ENCODE measurements at places on chromosomes 11 and 22.

- DNase-seq, result no peak
Observed at GRCh38 chr11:34558211-34558610, 44.6 kb upstream of the ELF5 start.

- no peak for DNase-seq
Observed at GRCh38 chr11:65096926-65097325, 912 bp downstream of the VPS51 start.

DNA sequence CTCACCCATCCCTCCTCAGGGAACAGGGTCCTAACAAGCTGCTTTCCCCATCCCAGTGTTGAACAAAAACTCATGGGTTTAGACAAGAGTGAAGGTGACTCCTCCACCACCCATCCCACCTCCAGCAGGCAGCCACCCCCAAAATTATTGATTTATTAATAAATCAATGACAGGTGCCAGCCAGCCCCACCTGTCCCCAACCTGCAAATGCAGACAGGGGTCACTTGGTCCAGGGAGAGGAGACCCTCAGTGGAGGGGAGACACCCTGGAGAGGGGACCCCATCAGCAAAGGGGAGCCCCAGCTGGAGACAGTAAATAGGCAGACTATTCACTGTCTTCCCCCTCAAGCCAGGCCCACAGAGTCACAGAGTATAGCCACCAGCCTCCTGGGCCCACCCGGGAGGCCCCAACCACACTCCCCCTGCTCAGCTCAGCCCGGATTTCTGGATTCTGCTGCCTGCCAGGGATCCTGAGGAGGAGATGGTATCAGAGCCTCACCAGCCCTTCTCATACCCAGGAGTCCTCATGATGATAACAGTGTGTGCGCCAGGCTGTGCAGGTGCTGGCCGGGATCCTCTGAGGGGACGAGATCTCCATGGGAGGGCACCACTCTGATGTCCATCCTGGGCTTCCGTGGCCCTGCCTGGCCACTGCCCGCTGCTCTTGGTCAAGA is 8.8 kb upstream of the CD81 start:
- DNase-seq, result no peak

- DNase-seq, result no peak
Observed at GRCh38 chr11:109885006-109885405, 208.2 kb upstream of the ZC3H12C start.

Data from stimulated activated CD8-positive, alpha-beta memory T cell treated with anti-CD3 and anti-CD28 coated beads, Interleukin-15, amount 100 ng/mL, for 48 hours (primary cell).